ENCODE measurements at places on chromosomes 7 and 10.

DNA sequence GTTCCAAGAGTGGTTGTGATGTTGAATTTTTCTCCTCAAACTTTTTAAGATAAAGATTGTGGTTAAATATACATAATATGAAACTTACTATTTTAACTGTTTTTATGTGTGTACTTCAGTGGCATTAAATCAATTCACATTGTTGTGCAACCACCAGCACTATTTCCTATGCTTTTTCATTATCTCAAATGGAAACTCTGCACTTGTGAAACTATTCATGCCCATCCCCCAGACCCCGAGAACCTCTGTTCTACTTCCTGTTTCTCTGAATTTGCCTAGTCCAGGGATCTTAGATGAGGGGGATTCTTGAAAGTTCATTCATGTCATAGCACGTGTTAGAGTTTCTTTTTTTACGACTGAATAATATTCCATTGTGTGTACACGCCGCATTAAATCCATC is 67.0 kb downstream of the WDR37 start:
- no peak for DNase-seq

DNA sequence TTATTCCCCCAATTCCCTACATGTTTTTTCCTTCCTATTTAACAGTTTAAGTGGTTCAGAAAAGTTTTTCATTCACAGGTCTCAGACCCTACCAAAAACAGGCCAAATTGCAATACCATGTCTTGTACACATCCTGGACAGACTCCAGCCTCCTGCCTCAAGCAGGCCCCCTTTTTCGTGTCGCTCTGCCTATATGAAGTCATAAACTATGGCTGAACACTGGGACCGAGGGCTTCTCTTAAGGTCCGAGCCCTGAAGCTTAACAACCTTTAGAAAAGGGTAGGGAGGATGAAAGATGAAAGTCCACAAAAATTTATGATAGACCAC is 1.4 kb downstream of the FBXW4 start:
- no peak for DNase-seq

- no peak for DNase-seq
Measured at GRCh38 chr10:5041471-5042023, 37.9 kb upstream of the AKR1C2 start.

GRCh38 chr10:2920168-2920567 is 147.2 kb upstream of the PFKP start:
- DNase-seq = no peak

- DNase-seq = no peak
Measured at GRCh38 chr7:155377838-155378579, 79.9 kb upstream of the EN2 start.

DNA sequence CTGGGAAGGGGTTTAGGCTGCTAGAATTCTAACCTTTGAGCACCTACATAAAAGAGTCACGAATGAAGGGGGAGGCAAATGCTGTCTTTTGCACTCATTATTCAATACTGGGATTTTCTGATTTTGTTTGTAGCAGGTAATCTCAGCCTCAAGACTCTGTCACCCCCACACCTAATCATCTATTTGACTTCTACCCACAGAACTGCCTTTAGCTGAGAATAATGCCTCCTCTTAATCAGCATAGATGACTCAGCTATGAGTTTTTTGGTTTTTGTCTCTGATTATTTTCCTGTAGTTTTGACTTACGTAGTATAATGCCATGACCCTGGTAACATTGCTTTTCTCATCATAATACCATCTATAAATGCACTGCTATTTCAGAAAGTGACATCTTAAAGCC is 42.7 kb upstream of the CACNB2 start:
- DNase-seq = no peak

DNA sequence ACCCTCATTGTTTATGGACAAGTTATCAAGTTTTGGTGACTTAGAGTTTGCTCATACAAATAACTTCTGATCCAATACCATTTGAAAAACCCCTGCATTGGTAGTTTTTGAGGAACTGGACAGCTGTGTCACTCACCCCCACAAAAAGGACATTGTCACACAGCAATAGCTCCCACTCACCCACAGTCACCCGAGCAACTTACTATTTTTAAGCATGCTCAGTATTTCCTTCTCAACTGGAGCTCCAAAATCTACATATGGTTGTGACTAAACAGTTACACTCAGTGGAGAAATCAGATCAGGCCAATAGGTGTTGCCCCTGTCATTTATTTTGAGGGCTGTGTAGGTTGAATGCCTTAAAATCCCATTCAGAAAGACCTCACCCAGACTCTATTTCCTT is 165.2 kb upstream of the AUTS2 start:
- no peak for DNase-seq

- no peak for DNase-seq
Measured at GRCh38 chr10:22478555-22479334, 133.4 kb downstream of the SPAG6 start.

- DNase-seq = no peak
Measured at GRCh38 chr7:139930286-139930965, 101.4 kb downstream of the TBXAS1 start.

DNA sequence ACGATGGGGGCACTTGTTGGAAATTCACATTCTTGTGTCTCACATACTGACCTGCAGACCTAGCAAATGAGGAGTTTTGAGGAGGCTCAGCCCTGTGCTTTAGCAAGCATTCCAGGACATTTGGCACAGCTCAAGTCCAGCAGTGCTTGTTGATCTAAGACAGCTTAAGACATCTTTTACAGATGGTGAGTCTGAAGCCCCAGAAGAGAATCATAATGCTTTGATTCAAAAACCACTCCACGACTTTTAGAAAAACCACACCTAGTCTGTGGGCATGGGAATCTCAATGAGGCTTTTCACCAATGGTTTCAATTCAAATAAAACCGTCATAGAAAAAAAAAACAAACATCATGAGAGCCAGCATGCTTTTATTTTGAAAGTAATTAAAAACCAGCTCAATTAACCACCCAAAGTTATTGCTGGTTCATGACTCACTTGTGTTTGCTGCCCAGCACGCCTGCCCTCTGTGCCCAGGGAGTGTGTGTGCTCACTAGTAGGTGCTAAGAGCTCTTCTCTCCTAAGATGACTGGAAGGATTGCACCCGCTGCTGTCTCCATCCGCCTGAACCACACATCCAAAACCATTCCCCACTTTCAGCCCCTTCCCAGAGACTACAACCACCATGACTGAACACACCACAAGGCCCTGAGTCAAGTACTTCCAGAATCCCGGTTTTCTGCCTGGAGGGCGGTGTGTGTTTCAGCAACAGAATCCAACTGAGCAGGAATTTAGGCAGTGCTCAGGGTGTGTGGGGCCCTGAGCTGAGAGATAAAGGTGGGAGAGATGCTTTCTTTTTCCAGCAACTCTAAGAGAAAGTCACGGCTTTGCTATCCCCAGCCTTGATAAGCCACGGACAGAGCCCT is 130.2 kb upstream of the ADAM12 start:
- DNase-seq = no peak

DNA sequence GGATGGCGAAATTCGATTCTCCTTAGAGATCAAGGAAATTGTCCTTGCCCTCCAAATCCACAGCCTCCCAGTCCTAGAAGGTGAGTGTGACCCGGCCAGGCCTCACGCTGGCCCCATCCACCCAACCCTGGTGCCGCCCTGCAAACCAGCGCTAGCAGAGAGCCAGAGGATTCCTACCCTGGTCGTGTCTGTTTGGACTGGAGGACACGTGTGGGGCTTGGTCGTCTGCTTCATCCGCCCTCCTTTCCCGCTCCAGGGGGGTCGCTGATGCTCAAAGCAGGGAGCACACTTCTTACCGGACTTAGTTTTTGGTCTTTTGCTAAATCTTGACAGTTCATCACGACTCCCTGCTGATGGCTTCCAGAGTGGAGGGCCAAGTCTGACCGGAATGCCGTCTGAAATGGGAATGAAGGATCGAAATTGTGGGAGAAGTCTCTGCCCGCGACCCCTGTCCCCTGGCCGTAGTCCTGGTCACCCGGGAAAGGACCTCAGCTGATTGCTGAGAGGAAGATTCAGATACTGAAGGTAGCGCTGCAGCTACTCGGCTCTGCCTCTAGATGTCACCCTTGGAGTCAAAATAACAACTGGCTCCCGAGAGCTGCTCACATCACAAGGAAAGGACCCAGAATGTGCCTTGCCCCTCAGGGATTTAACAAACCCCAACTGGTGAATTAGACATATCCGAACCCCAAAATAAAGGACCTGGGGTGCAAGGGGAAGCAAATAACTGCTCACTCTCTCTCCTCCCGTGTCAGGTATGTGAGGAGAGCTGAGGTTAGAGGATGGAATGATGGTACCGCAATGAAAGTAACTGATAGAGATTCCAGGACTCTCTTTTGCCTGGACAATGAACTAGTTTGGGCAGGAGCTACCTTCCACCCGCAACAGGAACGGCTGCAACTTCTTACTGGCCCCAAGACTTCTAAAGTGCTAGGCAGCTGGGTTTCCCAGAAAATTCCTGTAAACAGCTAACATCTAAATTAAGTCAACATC is 23.5 kb upstream of the ORC5 start:
- peak; percentile 21 for DNase-seq

DNA sequence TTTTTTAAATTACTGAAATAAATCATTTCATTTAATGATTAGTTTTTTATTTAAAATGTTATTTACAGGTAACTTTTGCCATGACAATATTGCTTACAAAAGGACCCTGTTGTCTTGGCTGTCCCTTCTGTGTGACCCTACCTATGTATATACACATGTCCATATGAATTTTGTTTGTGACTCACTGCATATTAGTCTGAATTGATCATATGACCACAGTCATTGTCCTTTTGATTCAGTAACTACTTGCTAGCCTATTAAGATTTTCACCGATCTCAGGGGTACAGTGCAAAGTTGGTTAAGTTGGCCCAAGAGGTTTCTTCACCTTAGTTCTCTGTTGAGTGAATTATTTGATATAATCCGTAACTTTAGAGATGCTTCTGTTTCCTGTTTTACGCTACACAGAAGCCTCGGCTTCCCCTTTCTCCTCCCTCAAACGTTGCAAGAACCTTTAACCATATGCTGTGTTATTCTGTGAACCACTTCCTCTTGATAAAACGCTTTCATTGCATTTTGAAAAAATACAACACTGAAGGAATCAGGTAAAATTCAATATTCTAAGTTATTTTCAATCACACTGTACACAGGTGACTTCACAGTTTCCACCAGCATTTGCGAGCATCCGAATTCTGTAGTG is 43.9 kb downstream of the APBB1IP start:
- DNase-seq = no peak

- DNase-seq = no peak
Measured at GRCh38 chr7:51459809-51460208, 143.2 kb upstream of the COBL start.
